ENCODE measurements at places on chromosomes 3 and 15. TPM values are rescaled to one million over a fixed set of nuclear protein-coding genes. Genes with fewer than 3 reads are reported as not detected.

Gene SLC26A6
- 12.8 TPM for total RNA-seq

Gene FANCD2
- total RNA-seq: 31.2 TPM

Gene SPINK8
- not detected for total RNA-seq

Gene ZNF620
- total RNA-seq: 1.9 TPM

Gene ARL6IP5
- total RNA-seq: 126 TPM

Gene ANKRD63
- total RNA-seq: not detected

Gene P3H2
- total RNA-seq: 56.0 TPM

Gene RASL12
- 1.1 TPM for total RNA-seq

Gene DUT
- 66.7 TPM for total RNA-seq

Gene C2CD4A
- 0.28 TPM for total RNA-seq

Gene GOLGA8G
- total RNA-seq: not detected

Gene WDR72
- under 0.01 TPM for total RNA-seq

Gene CFAP20DC
- total RNA-seq: 2.0 TPM

Gene UQCRC1
- 423 TPM for total RNA-seq

Gene GOLGA8J
- total RNA-seq: 0.28 TPM

Gene LMCD1
- 250 TPM for total RNA-seq

Gene ACTRT3
- total RNA-seq: 3.1 TPM

Gene PLCH1
- under 0.01 TPM for total RNA-seq

Measured in regular cardiac myocyte (primary cell).